GM23338 (cell line): ENCODE measurements at places on chromosomes 7 and 10. TPM values are rescaled to one million over a fixed set of nuclear protein-coding genes. Genes with fewer than 3 reads are reported as not detected.

- no peaks in the 10 kb centered on the region for H3K27me3 ChIP-seq
- H3K4me1 ChIP-seq: peaks cover 5% of the 10 kb centered on the region; the same call in 1 of the 2 replicates
- H3K27ac ChIP-seq: no peak overlapping the region
- no peak overlapping the region for H3K4me3 ChIP-seq
Measured at GRCh38 chr10:28937959-28938358, 260.6 kb downstream of the BAMBI start.

The VAX1 gene
- not detected in 2 replicates for total RNA-seq

- DNase-seq: no peak
- peaks cover 3% of the 10 kb centered on the region for H3K27me3 ChIP-seq
- H3K27ac ChIP-seq: no peak overlapping the region
- no peak overlapping the region for H3K4me3 ChIP-seq
- no peaks in the 10 kb centered on the region for H3K36me3 ChIP-seq
Measured at GRCh38 chr7:149879766-149880637, 6.2 kb downstream of the ATP6V0E2 start.

The COL13A1 gene
- total RNA-seq: 7.1 and 8.6 TPM in 2 replicates

The CFAP58 gene
- total RNA-seq: 0.39 and 0.63 TPM in 2 replicates

- H3K27ac ChIP-seq: no peak overlapping the region
- H3K4me1 ChIP-seq: no peaks in the 10 kb centered on the region
- H3K36me3 ChIP-seq: peaks cover 5% of the 10 kb centered on the region
- no peak overlapping the region for H3K4me3 ChIP-seq
Measured at GRCh38 chr10:123180101-123181090, 26.2 kb downstream of the BUB3 start.

- H3K27me3 ChIP-seq: no peaks in the 10 kb centered on the region
- no peaks in the 10 kb centered on the region for H3K36me3 ChIP-seq
- H3K27ac ChIP-seq: no peak overlapping the region
- no peak overlapping the region for H3K4me3 ChIP-seq
- no peaks in the 10 kb centered on the region for H3K4me1 ChIP-seq
- no peak for DNase-seq
Measured at GRCh38 chr7:98418636-98419315, 17.9 kb upstream of the BAIAP2L1 start.
